GM23248 (cell line): ENCODE measurements at places on chromosomes 4 and X. TPM values are rescaled to one million over a fixed set of nuclear protein-coding genes. Genes with fewer than 3 reads are reported as not detected.

DNA sequence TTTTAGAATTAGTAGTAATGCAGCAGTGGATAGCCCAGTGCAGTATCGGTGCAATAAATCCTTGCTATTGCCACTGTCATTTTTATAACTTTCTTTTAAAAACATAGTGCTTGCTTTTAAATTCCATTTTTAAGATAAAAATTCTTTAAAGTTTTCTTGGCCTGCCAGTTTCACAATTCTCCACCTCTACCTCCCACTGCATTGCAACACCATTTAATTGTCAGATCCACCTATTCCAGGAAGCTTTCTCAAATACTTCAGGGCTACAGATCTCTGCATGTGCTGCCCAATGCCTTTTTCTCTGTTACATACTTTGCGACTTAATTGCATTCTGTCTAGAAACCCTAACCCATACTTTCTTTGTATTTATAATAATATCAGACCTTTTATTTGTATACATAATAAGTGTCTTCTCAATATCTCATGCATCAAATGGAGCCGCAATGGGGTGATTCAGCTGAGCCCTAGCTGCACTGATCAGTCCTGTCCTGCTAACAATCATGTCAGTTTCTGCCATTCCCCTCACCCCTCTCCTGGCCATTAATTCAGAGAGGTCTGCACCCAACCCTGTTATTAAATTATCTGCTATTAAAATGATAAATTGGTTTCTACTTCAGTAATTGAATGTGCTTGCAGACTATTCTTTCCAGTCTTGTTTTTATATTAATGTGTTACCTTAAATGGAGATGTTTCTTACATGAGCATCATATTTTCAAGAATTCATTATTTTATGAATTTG is 193.1 kb downstream of the SLIT2 start:
- H3K4me1 ChIP-seq = peaks cover 7% of the 10 kb centered on the region
- H3K27ac ChIP-seq = no peak overlapping the region
- H3K27me3 ChIP-seq = no peaks in the 10 kb centered on the region
- no peak overlapping the region for H3K4me3 ChIP-seq
- H3K36me3 ChIP-seq = no peaks in the 10 kb centered on the region

GRCh38 chr4:107733431-107733925 is 13.4 kb upstream of the PAPSS1 start:
- no peak overlapping the region for H3K4me3 ChIP-seq
- H3K4me1 ChIP-seq = no peaks in the 10 kb centered on the region
- DNase-seq = no peak
- H3K36me3 ChIP-seq = no peaks in the 10 kb centered on the region
- H3K27ac ChIP-seq = no peak overlapping the region

DNA sequence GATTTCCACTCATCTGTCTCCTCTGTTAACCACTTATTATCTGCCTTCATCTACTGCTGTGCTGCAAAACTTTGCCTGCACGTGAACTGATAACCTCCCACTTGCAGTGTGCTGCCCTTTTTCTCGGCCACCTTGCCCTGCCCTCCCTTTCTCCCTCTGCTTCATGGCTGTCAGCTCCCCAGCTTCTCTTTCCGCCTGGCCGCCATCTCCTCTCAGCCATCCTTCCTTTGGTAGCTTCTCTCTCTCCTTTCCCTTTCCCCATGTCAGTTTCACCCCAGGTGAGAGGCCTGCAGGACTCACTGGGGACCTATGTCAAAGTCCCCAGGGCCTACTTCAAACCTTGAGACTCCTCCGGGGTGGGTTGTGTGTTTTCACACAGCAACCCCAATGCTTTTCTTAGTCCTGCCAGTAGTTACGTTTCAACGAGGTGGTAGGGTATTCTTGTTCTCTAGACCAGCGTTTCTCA is 6.6 kb downstream of the MSL3 start:
- H3K36me3 ChIP-seq = peaks cover 27% of the 10 kb centered on the region; the same call in 1 of the 2 replicates
- DNase-seq = no peak
- H3K27me3 ChIP-seq = no peaks in the 10 kb centered on the region

GRCh38 chr4:61773655-61774245 is 573.6 kb downstream of the ADGRL3 start:
- no peak for DNase-seq
- no peaks in the 10 kb centered on the region for H3K27me3 ChIP-seq
- H3K4me3 ChIP-seq = no peak overlapping the region
- no peaks in the 10 kb centered on the region for H3K36me3 ChIP-seq
- H3K27ac ChIP-seq = no peak overlapping the region

GRCh38 chrX:101642093-101642492 is 17.6 kb downstream of the ARMCX2 start:
- DNase-seq = no peak
- no peaks in the 10 kb centered on the region for H3K27me3 ChIP-seq
- no peaks in the 10 kb centered on the region for H3K36me3 ChIP-seq
- H3K4me3 ChIP-seq = no peak overlapping the region
- H3K27ac ChIP-seq = no peak overlapping the region

DNA sequence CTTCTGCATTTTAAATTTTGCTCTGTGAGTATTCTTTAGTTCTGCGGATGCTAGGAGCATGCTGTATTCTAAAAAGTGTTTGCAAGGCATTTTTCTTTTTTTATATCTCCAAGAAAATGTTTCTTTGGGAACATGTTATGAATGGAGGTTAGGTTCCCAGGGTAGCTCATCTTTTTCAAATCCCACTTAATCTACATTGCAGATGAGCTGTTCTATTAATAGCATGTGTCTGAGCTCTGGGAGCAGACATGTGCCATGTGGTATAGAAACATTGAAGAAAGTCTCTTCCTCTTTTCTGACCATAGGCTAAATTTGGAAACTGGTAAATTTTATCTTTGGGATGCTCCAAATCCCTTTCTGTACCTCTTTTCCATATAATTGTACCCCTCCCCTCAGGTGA is 23.2 kb downstream of the DIAPH2 start:
- H3K36me3 ChIP-seq = no peaks in the 10 kb centered on the region
- no peak overlapping the region for H3K4me3 ChIP-seq
- no peak overlapping the region for H3K27ac ChIP-seq
- no peaks in the 10 kb centered on the region for H3K27me3 ChIP-seq

SPANXA2 gene
- total RNA-seq = not detected in 2 replicates

TLR1 gene
- not detected in 2 replicates for total RNA-seq

FRG2 gene
- not detected in 2 replicates for total RNA-seq

GPM6B gene
- total RNA-seq = 0.65 TPM in 1 of 2 replicates, not detected in the other
